ENCODE measurements at places on chromosomes 3 and 15.

DNA sequence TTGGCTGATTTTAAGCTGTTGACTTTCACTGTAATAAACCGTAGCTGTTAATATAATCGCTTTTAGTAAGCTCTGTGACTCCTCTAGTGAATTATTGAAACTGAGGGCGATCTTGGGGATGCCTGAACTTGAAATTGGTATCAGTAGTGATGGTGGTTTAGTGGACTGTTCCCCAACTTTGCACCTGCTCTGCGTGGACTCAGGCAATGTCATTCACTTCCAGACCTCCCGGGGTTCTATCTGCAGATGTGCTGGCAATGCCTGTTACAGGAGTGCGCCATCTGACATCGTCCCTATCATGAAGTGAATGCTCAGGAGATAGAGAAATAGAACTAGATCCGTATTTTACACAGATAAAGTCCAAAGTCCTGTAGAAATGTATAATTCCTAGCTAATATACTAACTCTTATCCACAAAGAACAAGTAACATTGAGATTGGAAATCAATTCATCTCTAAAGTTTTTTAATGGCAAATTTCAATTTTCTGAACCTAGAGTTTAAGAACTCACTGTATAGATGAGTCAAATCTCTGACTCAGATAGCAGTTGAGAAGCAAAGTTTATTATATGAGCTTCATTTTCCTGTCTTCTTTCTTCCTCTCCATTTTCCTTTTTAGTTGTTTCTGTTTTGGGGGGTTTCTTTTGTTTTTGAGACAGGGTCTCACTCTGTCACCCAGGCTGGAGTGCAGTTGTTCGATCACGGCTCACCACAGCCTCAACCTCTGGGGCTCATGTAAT lies 51.8 kb downstream of the HEG1 start:
- DNase-seq, result no peak

- DNase-seq, result peak; percentile 72
Measured at GRCh38 chr15:37891766-37892368, 42.6 kb upstream of the TMCO5A start.

DNA sequence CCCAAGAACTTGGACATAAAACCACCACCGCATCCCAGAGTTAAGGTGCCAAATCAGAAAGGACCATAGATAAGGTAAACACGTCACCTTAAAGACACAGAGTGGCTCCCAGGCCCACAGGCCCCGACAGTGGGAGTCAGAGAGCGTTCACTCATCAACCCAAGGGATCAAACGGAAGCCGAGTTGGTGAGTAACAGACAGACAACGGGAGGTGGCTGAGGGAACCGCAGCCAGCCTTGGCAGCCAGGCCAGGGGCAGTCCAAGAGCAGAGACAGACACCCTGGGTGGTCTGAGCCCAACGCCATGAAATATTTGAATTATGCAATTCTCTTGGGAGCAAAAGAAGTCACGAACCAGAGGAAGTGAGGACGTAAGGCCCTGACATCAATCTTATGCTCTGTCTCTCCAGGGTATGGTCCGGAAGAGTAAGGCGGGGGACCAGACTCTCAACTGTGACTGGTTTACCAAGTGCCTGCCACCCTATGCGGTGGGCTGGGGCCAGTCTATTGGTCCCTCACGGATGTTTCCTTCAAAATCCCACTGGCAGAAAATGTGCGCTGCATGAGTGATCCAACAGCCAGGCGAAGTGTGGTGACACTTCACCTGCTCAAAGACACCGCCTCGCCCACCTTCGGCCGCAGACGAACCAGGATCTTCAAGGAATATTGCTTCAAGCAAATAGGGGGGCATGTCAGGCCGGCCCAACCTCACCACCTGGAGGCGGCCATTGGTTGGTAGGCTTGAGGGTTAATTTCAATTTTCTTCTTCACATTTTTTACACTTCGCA lies 34.3 kb downstream of the TMEM44 start:
- DNase-seq, result no peak

DNA sequence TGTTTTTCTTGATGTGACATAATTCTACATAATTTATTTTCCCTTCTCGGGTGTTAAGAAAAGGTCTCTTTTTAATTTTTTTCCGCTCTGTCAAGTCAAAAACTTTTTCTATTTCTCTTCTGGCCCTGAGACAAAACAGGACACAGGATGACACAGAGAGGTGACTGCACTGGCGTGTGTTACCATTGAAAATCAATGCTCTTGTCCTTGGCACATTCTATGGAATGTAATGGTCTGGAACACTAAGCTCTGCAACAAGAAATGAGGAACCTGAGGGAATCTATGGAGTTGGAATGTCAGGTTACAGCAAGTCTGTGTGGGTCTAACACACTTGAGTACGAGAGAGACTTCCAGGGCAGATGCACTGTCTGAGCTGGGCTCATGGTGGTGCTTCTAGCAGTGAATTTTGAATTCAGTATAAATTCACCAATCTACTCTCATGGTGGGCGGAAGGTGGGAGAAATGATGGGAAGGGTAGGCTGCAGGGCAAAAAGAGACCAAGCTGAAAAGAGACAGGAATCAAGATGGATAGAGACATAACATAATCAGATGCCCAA lies 508.3 kb downstream of the TUSC7 start:
- no peak for DNase-seq

DNA sequence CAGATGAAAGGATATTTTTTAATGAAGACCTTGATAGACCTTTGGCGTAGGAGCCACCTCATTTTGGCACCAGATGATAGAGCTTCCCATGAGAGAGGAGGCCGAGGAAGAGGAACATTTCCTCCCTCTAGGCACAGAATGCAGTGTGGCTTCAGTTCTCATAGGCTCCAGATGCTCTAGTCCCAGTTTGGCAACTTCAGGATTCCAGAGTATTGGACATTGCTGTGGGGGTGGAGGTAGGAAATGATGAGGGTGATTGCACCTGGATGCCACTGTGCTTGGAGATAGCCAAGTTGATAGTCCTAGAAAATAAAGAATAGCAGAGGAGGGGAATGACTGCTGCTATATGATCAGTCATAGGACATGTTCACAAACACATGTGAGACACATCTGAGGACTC lies 58.3 kb upstream of the KY start:
- DNase-seq, result no peak

GRCh38 chr15:51172193-51172592 lies 77.5 kb upstream of the TNFAIP8L3 start:
- DNase-seq, result no peak

GRCh38 chr3:58203541-58203940 lies 7.2 kb downstream of the DNASE1L3 start:
- no peak for DNase-seq

- DNase-seq, result no peak
Measured at GRCh38 chr15:25022233-25022632, 67.4 kb downstream of the SNRPN start.

DNA sequence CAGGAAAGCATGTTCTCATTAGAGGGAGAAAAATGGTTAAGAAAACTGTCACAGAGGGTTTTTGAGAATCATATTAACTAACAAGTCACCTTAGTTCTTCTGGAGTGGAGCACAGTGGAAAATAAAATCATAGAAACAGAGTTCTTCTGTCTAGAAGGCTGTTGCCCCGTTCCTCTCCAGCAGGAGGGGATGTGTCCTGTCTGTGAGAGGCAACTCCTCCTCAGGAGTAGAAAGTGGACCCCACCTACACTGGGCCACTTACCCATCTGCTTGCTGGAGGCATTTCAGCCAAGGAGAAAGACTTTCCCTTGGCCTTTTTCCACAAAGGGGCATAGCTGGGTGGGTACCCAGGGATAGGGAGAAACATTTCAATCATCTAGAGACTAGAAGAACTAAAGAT lies 106.6 kb downstream of the SSR3 start:
- peak; percentile 41 for DNase-seq

GRCh38 chr3:71684757-71685386 lies 40.3 kb downstream of the EIF4E3 start:
- no peak for DNase-seq

GRCh38 chr3:70040386-70040785 lies 40.9 kb downstream of the SAMMSON start:
- no peak for DNase-seq

DNA sequence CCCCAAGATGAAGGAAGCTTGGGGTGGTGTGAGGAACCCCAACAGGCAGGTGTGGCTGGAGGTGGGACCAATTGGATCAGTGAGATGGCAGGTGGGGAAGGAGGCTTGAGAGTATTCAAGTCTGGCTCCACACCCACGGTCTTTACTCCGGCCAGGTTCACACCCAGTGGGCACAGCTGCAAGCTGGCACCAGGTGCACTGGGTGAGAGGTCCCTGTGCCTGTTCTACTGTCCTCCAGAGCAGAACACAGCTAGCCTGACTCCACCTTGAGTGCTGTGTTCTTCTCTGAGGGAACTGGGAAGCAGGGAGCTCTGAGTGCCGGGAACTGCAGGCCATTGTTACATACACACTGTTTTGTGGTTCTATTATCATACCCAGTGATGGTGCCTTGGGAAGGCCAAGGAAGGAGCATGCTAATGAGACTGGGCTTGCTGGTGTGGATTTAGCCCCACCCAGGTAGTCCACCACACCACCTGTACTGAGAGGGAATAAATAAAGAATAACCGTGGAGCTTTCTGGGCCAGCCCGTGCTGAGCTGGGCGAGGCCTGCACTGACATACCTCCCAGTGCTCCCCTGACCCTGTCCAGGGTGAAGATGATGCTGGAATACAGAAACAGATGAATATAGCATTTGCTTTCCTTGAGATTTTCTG lies 93.4 kb downstream of the ABHD5 start:
- no peak for DNase-seq

GRCh38 chr3:15610082-15610759 lies 8.7 kb downstream of the BTD start:
- DNase-seq, result no peak

GRCh38 chr3:116154389-116154788 lies 290.9 kb downstream of the LSAMP start:
- DNase-seq, result no peak

- no peak for DNase-seq
Measured at GRCh38 chr3:169327546-169328356, 335.8 kb downstream of the MECOM start.

- no peak for DNase-seq
Measured at GRCh38 chr15:89936051-89936785, 23.5 kb upstream of the ARPIN start.

- DNase-seq, result no peak
Measured at GRCh38 chr3:38411591-38411990, 42.1 kb upstream of the ACVR2B start.

DNA sequence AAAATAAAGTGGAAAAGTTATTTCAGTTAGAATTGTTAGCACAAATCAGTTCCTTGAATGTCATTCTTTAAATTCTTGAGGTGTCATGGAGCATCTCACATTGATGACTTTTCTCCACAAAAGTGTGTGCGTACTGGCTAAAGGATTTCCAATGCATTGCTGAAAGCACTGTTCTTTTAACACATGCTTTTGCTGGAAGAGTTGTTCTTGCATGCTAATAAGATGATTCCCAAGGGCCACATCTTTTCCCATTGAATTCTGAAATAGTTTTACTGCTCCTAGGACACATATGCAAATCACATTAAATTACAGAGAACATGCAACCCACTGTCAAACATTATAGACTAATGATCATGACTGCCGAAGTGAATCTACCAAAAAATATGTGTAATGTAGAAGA lies 516.3 kb upstream of the CADM2 start:
- DNase-seq, result no peak

- no peak for DNase-seq
Measured at GRCh38 chr3:188001926-188002325, 152.0 kb upstream of the LPP start.

DNA sequence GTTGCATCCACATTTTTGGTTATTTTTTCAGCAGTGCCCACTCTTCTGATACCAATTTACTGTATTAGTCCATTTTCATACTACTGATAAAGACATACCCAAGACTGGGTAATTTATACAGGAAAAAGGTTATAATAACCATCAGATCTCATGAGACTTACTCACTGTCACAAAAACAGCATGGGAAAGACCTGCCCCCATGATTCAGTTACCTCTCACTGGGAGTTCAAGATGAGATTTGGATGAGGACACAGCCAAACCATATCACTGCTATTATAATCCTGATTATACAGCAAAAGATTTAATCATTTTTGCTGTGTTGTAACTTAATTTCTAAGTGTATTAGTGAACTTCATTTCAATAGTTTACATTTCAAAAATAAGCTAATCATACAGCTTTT lies 6.6 kb downstream of the ZBED2 start:
- no peak for DNase-seq

DNA sequence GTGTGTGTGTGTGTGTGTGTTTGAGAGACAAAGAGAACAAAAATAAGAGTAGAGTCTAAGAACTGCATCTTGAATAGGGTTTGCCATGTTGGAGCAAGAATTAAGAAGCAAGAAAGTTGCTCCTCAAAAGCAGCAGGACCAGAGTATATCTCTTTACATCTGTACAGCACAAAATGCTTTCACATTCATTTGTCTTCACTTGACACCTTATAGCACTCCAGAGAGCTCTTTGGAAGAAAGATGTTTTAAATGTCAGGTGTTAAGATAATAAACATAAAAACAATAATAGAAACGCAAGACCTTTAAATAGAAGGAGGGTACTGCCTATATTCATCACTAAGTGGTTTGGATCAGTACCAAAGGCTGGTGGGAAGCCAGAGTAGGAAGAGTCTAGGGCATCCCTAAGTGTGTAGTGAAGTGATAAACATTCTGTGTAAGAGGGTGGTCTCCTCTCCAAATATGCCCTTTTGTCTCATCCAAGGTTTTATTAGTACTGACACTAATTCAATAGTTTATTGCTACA lies 19.1 kb upstream of the LSAMP start:
- DNase-seq, result no peak

DNA sequence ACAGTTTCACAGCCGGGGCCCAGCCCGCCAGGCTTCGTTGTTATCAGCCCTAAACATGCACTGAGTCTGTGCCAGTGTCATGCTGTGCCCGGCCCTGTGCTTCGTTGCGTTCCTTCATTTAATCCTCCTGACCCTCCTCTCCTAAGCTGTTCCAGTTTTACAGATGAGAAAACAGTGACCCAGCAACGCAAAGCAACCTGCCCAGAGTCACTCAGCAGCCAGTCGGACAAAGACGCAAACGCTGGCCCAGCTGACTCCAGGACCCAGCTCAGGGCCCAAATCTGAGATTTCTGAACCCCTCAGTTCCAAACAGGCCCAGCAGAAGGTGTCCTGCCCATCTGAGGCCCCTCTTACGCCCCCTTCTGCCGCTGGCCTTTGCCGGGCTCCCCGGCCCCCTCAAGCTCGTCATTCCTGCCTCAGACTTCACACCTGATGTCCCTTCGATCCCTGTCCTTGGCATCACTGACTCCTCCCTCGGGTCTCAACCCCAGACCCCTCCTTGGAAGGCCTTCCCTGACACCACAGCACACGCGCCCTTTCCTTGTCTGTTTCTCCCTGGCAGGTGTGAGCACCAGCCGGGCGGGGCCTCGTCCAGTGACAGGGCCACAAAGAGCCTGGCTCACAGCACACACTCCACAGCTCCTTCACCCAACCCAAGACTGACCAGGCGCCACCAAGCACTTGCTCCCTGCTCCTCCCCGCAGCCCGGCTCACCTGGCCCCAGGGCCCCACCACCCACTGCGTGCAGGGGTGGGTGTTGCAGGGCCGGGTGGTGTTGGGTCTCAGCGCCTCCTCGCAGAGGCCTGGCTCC lies 48.1 kb downstream of the ADAMTS7 start:
- DNase-seq, result no peak

DNA sequence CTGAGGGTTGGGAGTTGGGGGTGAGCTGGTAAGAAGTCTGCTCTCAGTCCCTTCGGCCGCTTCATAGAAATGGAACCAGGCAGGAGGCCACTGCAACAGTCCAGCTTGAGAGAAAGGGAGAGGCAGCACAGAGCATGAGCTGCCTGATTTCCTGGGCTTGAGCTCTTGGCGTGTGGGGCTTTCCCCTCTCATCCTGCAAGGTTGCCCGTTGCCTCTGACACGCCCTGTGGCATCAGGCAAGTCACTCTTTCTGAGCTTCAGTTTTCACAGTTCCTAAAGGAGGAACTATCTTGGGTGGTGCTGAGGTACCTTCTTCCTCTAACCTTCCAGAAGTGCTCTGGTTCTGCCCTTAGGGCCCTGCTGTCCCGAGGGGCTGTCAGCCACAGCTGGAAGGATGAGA lies 4.9 kb downstream of the MESP2 start:
- DNase-seq, result no peak

All from DMS53 (cell line).